ENCODE measurements at places on chromosomes 11 and 22. TPM values are rescaled to one million over a fixed set of nuclear protein-coding genes. Genes with fewer than 3 reads are reported as not detected.

The OR6M1 gene
- total RNA-seq = not detected

The MPPED2 gene
- total RNA-seq = 2.4 TPM

The C11orf24 gene
- 53.7 TPM for total RNA-seq

The CST6 gene
- total RNA-seq = 1.9 TPM

The APOBEC3B gene
- 4.0 TPM for total RNA-seq

The FAM180B gene
- not detected for total RNA-seq

The IGF2 gene
- 1.5 TPM for total RNA-seq

The ZNF215 gene
- 14.1 TPM for total RNA-seq

The CREB3L1 gene
- 10.9 TPM for total RNA-seq

The OR52N1 gene
- total RNA-seq = not detected

The MS4A4A gene
- total RNA-seq = not detected

The CCDC87 gene
- 0.71 TPM for total RNA-seq

GRCh38 chr22:22599248-22599647, 40.2 kb upstream of the PRAME start:
- H3K27me3 ChIP-seq = peaks cover 95% of the 10 kb centered on the region
- H3K36me3 ChIP-seq = no peaks in the 10 kb centered on the region
- H3K27ac ChIP-seq = no peak overlapping the region
- no peak for DNase-seq
- H3K4me3 ChIP-seq = no peak overlapping the region

GRCh38 chr11:45652781-45653180, 12.6 kb downstream of the CHST1 start:
- DNase-seq = no peak
- peaks cover 30% of the 10 kb centered on the region for H3K4me1 ChIP-seq
- no peaks in the 10 kb centered on the region for H3K27me3 ChIP-seq
- no peak overlapping the region for H3K4me3 ChIP-seq
- no peaks in the 10 kb centered on the region for H3K36me3 ChIP-seq
- H3K27ac ChIP-seq = no peak overlapping the region

GRCh38 chr11:130677486-130678153, 229.2 kb downstream of the ADAMTS15 start:
- H3K4me1 ChIP-seq = peaks cover 11% of the 10 kb centered on the region
- peak; percentile 48 for DNase-seq
- H3K4me3 ChIP-seq = no peak overlapping the region
- H3K27ac ChIP-seq = peak overlapping the region; percentile 67
- H3K27me3 ChIP-seq = no peaks in the 10 kb centered on the region
- H3K36me3 ChIP-seq = peaks cover 17% of the 10 kb centered on the region

DNA sequence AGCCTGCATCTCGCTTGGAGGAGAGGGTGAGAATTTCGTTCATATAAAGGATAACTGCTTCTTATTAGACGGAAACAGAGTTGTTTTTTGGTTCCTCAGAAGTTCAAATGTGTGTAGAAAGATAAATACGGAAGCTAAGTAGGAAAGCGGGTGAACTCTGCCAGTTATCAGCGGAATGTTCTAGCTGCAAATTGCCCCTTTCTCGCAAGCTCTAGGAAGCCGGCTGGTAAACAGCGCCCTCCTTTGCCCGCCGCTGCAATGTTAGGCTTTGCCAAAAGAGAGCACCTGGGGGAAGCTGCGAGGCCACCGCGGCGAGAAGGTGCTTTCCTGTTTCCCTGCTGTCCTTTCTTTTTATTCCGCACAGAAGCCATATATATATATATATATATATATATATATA, 67.0 kb downstream of the IGLL5 start:
- peaks cover 77% of the 10 kb centered on the region for H3K27me3 ChIP-seq
- H3K4me3 ChIP-seq = no peak overlapping the region
- H3K27ac ChIP-seq = no peak overlapping the region
- H3K36me3 ChIP-seq = no peaks in the 10 kb centered on the region

- DNase-seq = no peak
- H3K27ac ChIP-seq = 0 out of 2 replicates have a peak overlapping the region, but pooled peaks have one; percentile 5
- H3K4me3 ChIP-seq = no peak overlapping the region
- no peaks in the 10 kb centered on the region for H3K27me3 ChIP-seq
Measured at GRCh38 chr22:19212302-19212870, 33.9 kb upstream of the SLC25A1 start.

DNA sequence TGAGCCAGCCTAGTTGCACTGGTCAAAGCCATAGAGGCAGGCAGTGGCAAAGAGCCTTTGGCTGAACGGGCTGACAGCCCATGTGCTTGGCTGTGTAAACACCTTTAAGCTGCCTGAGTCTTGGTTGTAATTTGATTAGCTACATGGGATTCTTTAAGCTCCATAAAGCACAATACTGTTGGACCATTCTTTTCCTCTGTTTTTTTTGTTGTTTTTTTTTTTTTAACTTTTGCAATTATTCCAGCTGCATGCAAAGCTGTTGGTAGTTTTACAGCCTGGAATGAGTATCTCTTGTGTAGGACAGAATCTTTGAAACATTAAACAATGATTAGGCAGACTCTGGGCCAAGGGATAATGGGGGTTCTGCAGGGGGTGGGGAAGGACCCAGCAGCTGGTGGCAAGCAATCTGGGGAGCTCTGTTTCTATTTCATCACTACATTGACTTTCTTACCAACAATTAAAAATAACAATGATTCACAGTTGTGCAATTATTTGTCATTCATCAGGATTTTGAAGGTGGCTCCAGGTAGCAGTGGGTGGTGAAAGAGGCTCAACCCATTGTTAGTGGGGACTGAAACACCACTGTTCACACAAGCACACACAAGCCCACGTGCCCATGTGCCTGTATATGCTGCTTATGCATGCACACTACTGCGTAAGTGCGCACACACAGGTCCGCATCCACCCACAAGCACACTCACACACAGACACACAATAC, 69.5 kb upstream of the CSNK2A3 start:
- H3K27ac ChIP-seq = no peak overlapping the region
- H3K4me1 ChIP-seq = peaks cover 17% of the 10 kb centered on the region
- H3K27me3 ChIP-seq = no peaks in the 10 kb centered on the region
- DNase-seq = no peak
- H3K4me3 ChIP-seq = no peak overlapping the region

DNA sequence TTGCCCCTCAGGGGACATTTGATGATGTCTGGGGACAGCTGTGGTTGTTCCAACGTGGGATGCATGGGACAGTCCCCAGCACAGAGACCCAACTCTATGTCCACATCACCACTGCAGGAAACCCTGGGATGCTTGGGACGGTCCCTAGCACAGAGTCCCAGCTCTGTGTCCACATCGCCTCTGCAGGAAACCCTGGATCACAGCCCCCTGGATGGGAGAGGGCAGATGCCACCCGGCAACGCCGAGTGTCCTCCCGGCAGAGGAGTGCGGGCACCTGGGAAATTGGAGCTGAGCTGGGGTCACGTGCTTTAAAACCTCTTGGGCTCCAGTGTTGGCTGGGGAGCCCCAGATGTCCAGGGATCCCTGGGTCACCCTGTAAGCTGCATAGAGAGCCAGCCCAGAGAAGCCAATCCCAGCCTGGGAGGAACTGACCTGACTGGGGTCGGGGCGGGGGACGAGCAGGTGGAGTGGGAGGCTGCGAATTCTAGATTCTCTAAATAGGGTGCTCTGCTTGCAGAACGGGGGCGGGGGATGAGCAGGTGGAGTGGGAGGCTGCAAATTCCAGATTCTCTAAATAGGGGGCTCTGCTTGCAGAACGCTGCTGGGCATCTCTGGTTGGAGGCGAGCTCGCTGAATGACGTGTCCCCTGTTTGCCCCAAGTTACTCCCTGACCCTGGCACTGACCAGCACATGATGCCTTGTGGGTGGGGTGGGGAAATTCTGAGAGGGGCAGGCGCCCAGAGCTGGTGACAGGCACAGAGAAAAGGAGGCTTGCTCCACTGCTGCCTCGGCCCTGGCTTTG, 1197.8 kb downstream of the BRD1 start:
- no peak overlapping the region for H3K4me3 ChIP-seq
- no peak for DNase-seq
- H3K27me3 ChIP-seq = no peaks in the 10 kb centered on the region
- H3K36me3 ChIP-seq = no peaks in the 10 kb centered on the region

DNA sequence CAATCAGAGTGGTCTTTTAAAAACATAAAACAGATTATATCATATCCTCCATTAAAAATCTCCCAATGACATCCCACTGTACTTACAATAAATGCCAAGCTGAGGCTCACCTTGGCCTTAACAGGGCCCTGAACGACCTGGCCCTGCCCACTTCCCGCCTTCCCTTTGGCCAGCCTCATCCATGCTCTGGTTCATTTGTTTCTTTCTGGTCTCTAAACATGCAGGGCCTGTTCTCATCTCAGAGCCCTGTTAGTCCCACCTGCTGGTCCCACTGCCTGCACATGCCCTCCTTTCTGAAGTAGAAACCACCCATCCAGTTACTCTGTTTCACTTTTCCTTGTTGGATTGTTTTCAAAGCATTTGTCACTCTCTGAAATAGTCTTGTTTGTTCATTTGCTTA, 227.4 kb downstream of the INSC start:
- H3K36me3 ChIP-seq = peaks cover 26% of the 10 kb centered on the region
- H3K4me1 ChIP-seq = peaks cover 19% of the 10 kb centered on the region
- no peak overlapping the region for H3K27ac ChIP-seq
- peaks cover 3% of the 10 kb centered on the region for H3K27me3 ChIP-seq

DNA sequence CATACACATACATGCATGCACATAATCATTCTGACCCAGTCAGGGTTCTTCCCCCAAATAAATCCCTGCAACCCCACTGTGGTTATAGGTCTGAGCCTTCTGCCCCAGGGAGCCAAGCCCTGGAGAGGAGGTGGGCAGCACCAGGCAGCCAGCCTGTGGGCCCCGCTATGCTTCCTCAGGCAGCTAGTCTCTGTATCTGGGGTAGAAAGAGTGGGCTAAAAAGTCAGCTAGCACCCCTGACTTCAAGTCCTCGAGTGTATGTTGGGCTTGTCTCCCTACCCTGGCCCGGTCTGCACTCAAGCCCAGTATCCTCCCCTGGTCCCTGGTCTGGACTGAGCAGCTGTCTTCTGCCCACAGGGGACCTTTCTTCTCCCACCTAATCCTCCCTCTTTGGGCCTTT, 28.0 kb downstream of the KCNQ1OT1 start:
- H3K27me3 ChIP-seq = peaks cover 14% of the 10 kb centered on the region
- no peak for DNase-seq
- H3K27ac ChIP-seq = no peak overlapping the region
- no peak overlapping the region for H3K4me3 ChIP-seq
- H3K36me3 ChIP-seq = peaks cover 10% of the 10 kb centered on the region
- peaks cover 10% of the 10 kb centered on the region for H3K4me1 ChIP-seq

GRCh38 chr11:8219257-8220021, 44.2 kb downstream of the LMO1 start:
- H3K36me3 ChIP-seq = no peaks in the 10 kb centered on the region
- peak; percentile 75 for DNase-seq
- H3K27me3 ChIP-seq = no peaks in the 10 kb centered on the region

DNA sequence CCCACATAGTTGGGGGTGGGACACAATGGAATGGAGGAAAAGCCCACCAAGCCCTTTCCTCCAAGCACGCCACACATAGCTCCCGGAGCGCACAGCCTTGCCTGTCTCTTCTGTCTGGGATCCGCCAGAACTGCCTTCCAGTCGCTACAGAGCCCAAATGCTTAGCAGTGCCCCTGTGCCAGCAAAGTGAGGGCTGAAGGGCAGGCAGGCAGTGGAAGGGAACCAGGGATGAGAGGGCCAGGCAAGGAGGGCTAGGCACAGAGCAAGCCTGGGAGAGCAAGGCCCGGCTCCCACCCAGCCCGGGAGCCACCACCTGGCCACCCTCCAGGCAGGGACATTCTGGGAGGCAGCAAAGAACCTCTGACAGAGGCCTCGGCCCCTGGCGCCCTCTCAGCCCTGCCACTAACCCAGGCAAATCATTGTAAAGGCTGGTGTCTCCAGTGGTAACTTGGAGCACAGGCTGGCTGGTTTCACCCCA, 32.5 kb downstream of the PPP2R1B start:
- H3K4me1 ChIP-seq = peaks cover 2% of the 10 kb centered on the region
- peaks cover 7% of the 10 kb centered on the region for H3K36me3 ChIP-seq
- no peak for DNase-seq

DNA sequence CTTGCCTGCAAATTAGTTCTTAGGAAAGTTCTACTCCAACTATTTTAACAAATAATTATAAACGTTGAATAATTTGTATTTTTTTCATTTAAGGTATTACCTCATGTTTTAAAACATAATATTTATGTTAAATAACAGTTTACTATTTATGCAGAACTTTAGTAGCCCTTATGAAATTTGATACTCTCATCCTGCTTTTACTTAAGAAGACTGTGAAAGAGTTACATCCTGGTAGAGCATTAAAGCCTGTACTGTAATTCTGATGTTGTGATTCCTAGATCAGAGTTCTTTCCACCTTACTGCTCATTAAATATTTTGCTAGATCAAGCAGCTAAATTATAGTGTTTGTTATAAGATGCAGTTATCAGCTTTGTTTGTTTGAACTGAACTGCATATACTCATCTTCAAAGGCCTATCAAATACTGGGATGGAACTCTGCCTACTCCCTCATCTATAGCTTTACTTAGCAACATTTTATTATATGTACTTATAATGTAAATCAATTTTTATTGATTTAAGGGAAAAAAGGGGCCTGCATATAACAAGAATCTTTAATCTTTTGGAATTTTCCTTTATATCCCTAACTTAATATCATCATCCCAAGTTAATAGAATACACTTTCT, 304.2 kb downstream of the DYNC2H1 start:
- no peaks in the 10 kb centered on the region for H3K36me3 ChIP-seq
- no peak overlapping the region for H3K27ac ChIP-seq
- no peak overlapping the region for H3K4me3 ChIP-seq
- H3K4me1 ChIP-seq = peaks cover 5% of the 10 kb centered on the region
- DNase-seq = no peak
- no peaks in the 10 kb centered on the region for H3K27me3 ChIP-seq

GRCh38 chr11:129855086-129855485, 39.4 kb downstream of the TMEM45B start:
- peaks cover 3% of the 10 kb centered on the region for H3K36me3 ChIP-seq
- H3K27ac ChIP-seq = no peak overlapping the region
- no peaks in the 10 kb centered on the region for H3K4me1 ChIP-seq
- H3K27me3 ChIP-seq = no peaks in the 10 kb centered on the region
- no peak overlapping the region for H3K4me3 ChIP-seq
- DNase-seq = no peak

- no peak overlapping the region for H3K4me3 ChIP-seq
- peaks cover 27% of the 10 kb centered on the region for H3K36me3 ChIP-seq
- no peaks in the 10 kb centered on the region for H3K4me1 ChIP-seq
- H3K27me3 ChIP-seq = peaks cover 29% of the 10 kb centered on the region
- DNase-seq = no peak
Measured at GRCh38 chr22:16933291-16934282, 74.4 kb downstream of the GAB4 start.

DNA sequence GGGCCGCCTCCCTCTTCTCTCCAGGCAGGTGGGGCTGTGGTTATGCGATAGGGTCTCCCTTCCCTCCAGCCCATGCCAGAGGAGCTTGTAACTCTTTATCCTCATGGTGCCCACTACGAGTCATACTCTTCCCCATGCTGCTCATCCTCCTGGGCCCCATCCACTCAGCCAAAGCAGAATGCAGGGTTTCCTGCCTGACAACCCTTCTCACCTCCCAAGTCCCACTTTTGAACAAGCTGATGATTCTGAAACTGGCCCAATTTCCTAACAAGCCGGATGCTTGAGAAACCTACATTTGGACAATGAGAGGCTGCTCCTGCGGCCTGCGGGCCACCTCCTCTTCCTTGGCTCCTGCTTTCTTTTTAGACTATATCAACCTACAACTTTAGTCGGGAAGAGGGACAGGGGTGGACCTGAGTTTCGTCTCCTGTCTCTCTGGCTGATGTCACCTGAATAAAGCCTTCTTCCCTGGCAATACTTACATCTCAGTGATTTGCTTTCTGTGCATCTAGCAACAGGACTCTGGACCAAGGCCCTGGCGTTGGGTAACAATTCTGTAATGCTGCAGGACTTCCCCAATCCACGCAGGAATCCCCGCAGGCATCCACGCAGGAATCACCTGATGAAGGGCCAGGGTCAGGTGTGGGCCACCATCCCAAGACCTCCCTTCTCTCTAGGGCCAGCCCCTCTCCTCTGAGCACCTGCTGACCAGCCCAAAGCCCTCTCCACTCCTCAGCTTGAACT, 1.5 kb upstream of the NDUFS8 start:
- peak overlapping the region; percentile 96 for H3K4me3 ChIP-seq
- DNase-seq = no peak
- H3K27ac ChIP-seq = peak overlapping the region; percentile 61
- H3K36me3 ChIP-seq = peaks cover 5% of the 10 kb centered on the region
- no peaks in the 10 kb centered on the region for H3K27me3 ChIP-seq

Measured in WTC11 (cell line).